RPMI8226 (cell line): ENCODE measurements at places on chromosomes 16 and 17.

DNA sequence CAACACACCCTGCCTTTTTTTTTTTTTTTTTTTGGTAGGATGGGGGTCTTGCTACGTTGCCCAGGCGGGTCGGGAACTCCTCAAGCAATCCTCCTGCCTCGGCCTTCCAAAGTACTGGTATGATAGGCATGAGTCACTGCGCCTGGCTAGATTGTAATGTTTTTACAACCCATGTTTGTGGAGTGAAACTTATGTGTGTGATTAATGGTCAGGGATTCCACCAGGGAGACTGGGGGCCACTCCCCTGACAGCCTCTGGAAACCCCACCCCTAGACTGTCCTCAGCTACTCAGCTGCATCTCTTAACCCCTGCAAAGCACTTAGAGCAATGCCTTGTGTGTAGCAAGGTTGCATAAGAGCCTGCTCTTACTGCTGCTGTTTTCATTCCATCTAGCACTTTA lies 220.5 kb downstream of the PARN start:
- DNase-seq: no peak

DNA sequence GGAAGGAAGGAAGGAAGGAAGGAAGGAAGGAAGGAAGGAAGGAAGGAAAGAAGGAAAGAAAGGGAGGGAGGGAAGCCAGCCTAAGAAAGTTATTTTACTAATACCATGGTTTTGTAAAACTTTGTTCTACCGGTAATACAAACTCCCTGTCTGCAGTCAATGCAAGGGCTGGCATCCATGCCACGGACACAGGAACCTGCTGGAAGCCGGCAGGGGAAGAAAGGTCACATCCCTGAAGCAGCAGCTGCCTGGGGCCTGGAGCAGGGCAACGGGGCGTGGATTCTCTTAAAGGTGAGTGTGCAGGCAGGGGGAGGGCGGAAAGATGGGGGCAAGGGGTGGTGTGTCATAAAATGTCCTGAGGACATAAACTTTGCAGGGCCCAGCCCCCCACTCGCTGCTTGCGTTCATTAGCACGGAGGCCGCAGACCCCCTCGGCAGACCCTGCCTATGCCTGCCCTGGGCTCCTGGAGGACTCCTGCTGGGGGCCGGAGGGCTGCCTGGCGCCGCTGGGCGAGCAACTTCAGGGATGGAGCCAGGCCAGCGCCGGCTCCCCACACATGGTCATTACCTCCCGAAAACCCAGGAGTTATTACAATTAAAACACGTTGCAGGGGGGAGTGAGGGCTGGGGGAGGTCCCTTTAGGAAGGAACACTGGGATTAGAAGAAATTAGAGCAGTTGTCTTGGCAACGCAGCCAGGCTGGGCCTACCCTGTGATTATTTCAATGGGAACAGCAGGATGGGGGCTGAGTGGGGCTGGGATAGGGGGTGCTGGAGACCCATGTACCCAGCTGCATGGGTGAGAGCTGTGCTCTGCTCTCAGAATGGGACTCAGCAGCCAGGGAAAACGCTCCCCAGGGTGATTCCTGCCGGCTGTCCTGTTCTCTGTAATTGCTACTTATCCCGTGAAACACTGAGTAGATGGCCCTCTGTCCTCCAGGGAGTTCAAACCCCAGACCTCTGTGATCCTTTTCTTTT lies 257.9 kb downstream of the SOX9 start:
- DNase-seq: no peak

GRCh38 chr17:28667870-28668269 lies 5.9 kb downstream of the SUPT6H start:
- no peak for DNase-seq

GRCh38 chr17:65332375-65332774 lies 195.2 kb downstream of the RGS9 start:
- no peak for DNase-seq

DNA sequence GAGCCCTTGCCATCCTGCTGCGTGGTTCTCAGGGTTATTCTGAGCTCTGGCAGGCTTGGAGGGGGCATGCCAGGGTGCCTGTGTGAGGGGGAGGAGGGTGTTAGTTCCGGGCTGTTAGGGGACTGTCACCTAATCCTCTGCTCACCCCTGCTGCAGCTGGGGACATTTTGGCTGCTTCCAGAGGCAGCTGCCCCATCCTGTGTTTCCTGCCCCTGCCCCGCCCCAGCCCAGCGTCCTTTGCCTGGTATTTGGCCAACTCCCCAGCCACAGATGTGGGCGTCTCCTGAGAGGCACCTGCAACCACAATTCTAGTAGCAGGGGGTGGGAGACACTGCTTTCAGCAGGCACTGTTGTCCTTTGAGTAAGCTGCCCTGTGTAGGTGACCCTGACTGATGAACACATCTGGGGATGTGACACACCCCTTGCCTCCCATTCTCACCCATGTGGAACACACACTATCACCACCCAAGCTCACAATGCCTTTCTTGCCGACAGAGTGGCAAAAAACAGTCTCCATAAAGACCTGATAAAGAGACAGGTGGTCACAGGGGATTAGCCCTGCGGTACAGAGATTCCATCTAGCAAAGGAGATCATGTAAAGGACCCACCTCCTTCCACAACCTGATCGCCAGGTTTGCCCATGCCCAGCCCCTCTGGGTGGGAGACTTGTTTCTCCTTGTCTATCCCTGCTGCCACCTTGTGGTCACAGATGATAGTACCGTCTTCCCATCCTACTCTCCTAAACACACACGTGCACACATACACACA lies at the start of gene CHRNE:
CHRNE (minus strand) TSS at position 48 of the 768 bp plus-strand sequence; CDS start at position 13, 35 bp downstream.
- DNase-seq: peak; percentile 89

- no peak for DNase-seq
Measured at GRCh38 chr16:87740441-87740840, 25.3 kb downstream of the KLHDC4 start.
